ENCODE measurements at places on chromosomes 4 and X. TPM values are rescaled to one million over a fixed set of nuclear protein-coding genes. Genes with fewer than 3 reads are reported as not detected.

Gene NXF2
- total RNA-seq = not detected

Gene RASGEF1B
- total RNA-seq = 29.4 TPM

Gene DIPK2B
- 6.0 TPM for total RNA-seq

DNA sequence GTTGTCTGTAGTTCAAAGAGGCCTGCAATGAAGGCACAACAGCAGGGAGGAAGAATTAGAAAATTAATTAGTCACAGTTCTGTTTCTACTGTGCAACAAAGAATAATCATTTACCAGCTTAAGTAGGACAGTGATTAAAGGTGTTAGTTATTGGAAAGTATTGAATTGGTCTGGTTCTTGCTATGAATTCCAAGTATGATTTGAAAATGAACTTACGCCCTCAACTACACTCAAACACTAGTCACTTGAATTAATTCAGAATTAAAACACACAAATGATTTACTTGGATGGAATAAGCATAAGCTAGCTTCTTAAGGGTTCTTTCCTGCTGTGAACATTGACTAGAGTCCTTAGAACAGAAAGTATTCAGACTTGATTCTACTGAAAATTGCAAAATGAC, 69.9 kb upstream of the EXOC1L start:
- no peak for DNase-seq

- no peak for DNase-seq
These were observed 44.7 kb upstream of the BEX4 start for GRCh38 chrX:103170216-103170615.

DNA sequence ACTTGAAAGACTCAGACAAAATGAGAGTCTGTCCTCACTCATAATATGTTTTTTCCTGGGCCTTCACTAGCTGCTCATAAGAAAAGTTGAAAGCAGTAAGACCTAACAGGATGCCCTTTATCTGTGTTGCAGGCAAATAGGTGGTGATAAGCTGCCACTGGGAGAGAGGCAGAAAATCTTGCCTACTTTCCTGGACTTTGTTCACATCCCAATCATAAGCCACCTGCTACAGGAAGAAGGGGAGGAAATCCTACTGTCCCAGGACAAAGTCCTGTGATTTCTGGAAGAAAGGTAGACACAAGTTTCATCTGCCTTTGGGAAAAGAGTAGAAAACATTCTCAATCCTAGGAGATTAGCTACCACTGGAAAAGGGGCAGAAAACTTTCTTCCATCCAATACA, 13.3 kb upstream of the SPANXN2 start:
- DNase-seq = no peak

DNA sequence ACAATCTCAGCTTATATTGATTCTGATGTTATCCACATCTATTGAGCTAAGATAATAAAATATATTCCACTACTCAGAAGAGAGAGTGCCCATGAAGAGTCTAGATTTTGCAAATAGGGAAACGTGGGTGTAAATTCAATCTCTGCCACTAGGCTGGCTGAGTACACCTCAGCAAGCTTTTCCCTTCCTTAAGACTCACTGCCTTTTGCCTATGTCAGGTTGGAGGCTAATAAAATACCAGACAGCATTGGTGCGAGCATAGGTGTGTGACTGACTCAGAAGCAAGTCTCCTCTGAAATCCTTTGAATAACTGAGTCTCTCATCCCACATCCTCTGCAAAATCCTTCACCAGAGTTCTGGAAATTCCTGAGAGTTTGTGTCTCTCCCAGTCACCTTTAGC, 405.4 kb upstream of the CPEB2 start:
- DNase-seq = no peak

GRCh38 chr4:19256823-19257222, 994.9 kb upstream of the SLIT2 start:
- DNase-seq = no peak

- DNase-seq = no peak
These were observed 50.1 kb upstream of the CDKN2AIP start for GRCh38 chr4:183394166-183394951.

- no peak for DNase-seq
These were observed 10.3 kb downstream of the NOCT start for GRCh38 chr4:139025841-139026240.

DNA sequence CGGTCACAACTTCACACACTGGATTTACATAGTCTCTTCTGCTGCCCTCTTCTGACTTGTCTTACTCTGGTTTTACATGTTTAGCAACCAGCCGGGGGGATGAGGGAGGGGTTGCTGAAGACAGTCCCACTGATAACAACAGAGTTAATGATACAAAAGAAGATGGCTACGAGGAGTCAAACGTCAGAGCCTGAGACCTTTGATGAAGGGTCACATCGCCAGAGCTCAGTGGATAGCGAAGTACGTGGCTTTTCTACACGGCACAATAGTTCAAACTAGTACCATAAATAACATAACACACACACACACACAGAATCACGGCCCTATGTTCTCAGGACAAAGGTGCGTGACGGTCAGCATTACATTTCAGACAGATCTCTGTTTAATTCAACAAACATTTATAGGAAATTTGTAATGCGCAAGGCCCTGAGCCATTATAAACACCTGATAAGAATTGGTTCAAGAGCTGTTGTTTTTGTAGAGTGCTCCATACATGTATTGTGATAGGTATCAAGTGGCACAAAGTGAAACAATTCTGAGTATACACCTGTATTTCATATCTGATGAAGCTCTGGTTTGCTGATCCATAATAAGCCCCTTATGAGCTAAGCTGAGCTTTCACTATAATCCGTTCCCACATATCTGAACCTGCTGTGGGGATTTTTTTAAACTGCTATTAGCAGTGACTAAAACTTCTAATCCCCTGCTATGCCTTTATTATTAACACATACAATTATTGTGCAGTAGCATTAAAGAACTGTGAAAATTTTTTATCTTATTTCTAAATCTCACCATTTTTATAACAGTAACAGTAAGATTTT, 100.0 kb downstream of the NR3C2 start:
- no peak for DNase-seq

DNA sequence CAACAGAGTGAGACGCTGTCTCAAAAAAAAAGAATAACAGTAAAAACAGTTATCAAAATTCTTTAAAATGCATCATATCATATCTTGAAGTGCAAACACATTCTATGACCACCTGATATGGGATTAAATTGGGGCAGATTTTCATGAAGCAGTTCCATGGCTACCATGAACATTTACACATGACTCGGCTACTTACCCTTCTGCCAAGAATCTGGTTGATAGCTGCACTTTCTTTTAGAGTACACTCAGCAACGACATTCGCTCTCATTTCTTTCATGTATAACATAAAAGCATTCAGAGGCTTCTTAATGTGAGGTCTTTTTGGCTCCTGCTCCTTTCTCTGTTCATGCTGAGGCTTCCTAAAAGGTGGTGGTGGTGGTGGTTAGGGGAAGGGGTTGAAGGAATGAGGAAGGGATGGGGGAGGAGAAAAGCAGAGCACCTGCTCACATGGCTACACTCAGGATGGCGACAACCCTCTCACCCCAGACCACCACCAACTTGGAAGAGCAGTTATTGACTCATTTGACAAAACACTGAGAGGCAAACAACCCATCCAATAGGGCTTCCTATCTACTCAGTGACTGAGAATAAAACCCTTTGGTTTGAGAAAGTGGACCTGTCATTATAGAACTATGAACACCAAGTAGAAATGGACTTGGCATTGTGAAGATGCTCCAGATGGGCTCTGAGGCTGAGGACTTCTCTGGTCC, 88.5 kb downstream of the HADH start:
- DNase-seq = no peak

DNA sequence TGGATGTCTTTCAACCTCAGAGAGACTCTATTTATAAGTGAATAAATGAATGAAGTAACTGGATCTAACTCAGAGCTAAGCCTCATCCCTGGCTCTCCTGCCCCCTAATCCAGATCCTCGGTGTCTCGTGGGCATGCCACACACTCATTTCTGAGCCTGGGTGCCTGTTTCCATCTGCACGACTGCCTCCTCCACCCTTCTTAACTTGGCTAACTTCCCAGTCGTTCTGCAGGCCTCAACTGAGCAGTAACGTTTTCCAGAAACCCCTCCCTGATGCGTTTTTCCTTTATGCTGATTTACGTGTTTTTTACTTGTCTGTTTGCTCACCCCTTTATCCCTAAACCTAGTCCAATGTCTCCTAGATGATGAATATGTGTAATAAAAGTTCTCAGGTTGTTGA, 186.9 kb upstream of the HS3ST1 start:
- no peak for DNase-seq

Measured in transverse colon (tissue), 4 donors.